ENCODE measurements at places on chromosomes 2 and 18.

- DNase-seq = no peak
These were observed 3.2 kb downstream of the NOTO start for GRCh38 chr2:73205611-73206010.

DNA sequence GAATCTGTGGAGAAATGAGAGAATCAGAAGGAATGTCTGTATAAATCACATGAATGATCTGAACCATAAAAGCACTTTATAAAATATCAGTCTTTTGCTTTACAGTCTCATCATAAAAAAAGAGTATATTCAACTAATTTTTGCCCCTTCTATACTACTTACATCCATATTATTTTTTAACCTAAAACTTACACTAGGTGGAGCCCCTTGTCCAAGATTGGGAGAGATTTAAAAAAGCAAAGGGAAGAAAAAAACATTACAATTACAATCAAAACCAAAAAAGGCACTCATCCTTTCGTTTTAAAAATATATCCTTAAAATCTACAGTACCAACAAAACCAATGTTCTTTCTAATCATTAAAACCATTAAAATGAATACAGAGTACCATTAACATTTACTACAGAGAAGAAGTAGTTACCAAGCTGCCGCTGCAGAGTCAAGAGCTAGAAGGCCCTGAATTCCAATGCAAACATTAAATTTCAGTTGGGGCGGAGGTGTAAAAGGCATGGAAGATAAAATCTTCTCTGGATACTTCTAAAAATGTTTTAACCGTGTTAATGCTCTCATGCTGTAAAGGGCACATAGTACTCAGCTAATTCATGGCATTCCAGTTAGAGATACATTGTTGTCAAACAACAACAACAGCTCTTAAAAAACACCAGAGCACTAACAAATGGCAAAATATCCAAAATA, 56.7 kb upstream of the EPB41L3 start:
- peak; percentile 45 for DNase-seq

GRCh38 chr2:133885847-133886246, 317.6 kb upstream of the NCKAP5 start:
- DNase-seq = no peak

GRCh38 chr2:85712336-85712735, 18.2 kb downstream of the GNLY start:
- no peak for DNase-seq

GRCh38 chr2:133718688-133719201, 150.5 kb upstream of the NCKAP5 start:
- peak; percentile 45 for DNase-seq

- DNase-seq = peak; percentile 23
These were observed 30.1 kb downstream of the SPRED2 start for GRCh38 chr2:65402323-65402722.

GRCh38 chr2:135586148-135586547, 54.9 kb downstream of the R3HDM1 start:
- DNase-seq = no peak

- peak; percentile 21 for DNase-seq
These were observed 468.4 kb upstream of the HNRNPA3 start for GRCh38 chr2:176744146-176744545.

- no peak for DNase-seq
These were observed 78.0 kb upstream of the GATA6 start for GRCh38 chr18:22091341-22091740.

DNA sequence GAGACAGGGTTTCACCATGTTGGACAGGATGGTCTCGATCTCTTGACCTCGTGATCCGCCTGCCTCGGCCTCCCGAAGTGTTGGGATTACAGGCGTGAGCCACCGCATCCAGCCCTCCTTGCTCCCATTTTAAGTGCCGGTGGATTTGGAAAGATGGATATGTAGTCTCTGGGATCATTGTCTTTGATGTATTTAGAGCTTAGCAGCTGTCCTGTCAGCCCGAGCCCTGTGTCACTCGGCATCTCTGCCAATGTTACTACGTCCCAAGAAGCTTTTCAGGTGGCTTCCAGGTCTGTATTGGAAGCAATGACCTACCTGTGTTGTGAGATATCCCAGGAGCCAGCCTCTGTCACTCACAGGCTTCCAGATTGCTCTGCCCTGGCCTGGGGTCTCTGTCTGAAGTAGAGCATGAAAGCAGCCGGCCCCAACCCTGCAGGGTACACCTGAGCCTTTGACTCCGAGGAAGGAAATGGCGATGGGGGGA, 35.3 kb downstream of the MAP4K4 start:
- DNase-seq = no peak

DNA sequence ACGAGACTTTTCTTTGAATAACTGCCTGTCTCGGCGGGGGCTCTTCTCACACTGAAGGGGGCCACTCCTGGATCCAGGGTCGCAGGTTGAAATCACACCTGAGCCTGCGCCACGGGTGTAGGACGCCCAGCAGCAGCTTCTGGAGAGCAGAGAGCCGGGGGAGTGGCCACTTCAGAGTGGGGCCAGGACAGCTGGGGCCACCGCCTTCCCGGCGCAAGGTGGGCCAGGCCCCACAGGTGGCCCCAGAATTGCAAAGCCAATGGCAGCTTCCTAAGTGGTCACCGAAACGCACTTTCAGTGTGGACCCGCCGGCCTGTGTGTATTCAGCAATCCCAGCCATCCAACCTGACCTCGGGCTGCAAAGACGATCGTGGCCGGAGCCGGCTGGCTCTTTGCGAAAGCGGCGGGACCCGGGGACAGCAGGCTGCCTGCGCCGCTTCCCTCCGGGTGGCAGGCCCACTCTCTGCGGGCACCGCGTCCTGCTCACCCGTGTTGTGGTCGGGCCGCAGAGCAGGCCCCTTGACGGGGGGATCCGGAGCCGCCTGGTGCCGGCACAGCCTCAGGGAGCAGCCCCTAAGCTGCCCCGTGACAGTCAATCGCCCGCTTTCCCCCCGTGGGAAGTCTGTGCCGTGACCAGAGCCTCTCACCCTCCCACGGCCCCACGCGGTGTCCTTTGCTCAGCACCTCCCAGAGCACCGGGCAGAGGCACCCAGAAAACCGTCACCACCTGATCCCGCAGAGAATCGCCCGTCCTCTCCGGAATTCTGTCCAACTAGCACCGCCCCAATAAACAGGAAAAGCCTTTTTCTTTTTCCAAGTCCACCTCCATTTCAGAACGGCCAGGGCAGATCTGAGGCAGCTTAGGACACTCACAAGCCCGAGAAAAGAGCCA, 144.7 kb downstream of the ZNF516 start:
- no peak for DNase-seq

- no peak for DNase-seq
These were observed 157.3 kb upstream of the APCDD1 start for GRCh38 chr18:10297086-10297485.

- no peak for DNase-seq
These were observed 13.3 kb downstream of the LIMS2 start for GRCh38 chr2:127661949-127662510.

- no peak for DNase-seq
These were observed 39.4 kb downstream of the AAK1 start for GRCh38 chr2:69604026-69604678.

DNA sequence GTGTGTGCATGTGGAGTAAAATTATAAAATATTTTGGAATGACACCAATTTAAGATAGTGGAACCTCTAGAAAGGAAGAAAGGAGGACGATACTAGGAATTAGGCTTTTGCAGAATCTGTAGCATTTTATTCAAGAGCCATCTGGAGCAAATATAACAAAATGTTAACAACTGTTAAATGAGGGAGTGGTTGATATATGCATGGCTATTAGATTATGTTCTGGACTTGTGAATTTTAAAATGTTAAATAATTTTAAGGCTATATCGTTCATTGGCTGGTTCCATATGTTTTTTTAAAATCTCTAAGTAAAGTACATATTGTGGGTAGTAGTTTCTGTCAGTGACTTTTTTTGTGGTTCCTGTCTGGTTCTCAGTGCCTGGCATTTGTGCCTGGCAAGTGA, 123.2 kb downstream of the PKP4 start:
- no peak for DNase-seq

DNA sequence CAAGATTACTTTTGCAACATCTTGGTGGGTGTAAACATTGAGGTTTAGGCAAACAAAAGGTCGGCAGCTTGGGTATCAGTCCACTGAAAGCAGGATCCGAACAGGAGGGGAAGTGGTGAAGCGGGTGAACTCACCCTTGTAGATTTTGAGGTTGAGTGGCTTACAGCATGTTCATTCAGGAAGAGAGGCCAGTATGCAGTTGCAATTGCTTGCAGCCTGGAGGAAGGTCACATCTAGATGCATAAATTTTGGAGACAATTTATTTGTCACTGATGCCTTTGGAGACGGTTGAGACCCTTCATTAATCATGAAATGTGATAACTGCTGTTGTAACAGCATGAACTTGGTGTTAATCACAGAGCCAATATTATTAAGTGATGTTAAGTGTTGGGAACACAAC, 131.1 kb downstream of the LTBP1 start:
- DNase-seq = no peak

DNA sequence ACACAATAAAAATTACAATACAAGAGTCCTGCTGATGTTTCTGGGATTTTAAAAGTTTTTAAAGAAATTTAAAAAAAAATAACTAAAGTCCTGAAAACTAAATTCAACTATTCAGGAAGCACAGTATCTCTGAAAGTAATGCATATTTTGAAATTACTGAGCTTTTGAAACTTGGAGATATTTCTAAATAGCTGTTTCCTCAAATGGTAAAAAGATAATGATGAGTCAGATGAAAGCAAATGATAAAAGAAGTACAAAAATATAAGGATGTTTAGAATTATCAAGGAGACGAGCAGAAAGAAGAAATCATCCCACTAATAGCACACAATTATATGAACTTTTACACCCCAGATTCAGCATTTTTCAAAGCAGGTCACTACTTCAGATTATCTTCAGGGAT, 90.2 kb upstream of the SLC25A52 start:
- DNase-seq = no peak

- DNase-seq = no peak
These were observed 131.9 kb upstream of the NT5C1B start for GRCh38 chr2:18721038-18721922.

DNA sequence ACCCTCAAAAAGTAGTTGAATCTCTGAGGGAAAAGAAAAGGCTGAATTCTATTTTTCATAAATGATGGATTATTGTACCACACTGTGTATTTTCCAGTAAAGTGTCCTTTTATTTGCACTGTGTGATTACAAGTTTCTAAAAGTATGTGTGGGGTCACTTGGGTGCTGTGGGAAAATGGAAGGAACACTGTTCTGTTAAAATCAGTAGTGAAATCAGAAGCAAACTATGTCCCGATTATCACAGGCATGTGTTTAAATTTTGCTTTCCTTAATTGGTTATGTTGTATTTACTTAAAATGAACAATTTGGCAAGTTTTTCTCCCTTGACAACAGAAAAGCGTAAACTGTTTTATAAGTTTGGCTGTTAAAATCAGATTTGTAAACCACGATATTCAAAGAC, 353.1 kb downstream of the ARHGAP15 start:
- peak; percentile 66 for DNase-seq

DNA sequence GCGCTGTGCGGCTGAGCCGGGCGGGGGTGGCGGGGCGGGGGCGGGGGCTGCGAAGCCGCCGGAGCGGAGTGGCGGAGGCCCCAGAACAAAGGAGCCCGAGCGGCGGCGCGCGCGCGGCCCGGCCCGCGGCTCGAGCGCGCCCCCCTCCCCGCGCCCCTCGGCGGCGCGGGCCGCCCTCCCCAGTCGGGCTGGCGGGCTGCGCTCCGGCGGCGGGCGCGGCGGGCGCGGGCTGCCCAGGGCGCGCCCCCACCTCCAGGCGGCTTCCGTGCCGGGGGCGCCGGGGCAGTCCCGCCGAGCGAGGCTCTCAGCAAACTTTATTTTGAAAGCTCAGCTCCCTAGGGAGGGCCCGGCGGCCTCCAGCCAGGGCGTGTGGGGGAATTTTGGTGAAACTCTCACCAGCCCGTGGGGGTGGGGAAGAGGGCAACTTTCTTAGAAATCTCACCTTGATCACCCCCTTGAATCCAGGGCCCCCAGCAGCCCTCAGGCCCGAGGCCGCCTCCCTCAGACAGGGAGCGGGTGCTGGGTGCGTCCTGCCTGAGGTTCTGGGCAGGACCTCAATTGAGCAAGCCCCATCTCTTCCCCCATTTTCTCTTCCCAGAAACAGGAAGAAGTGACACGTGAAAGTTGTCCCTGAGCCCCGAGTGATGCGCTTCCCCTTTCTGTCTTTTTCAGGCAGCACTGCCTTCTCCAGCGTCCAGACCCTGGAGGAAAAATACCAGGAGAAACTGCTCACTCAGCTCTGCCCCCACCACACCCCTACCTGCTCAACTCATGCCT, 786 bp downstream of the TET3 start:
- DNase-seq = no peak

GRCh38 chr18:68604256-68604655, 110.7 kb downstream of the TMX3 start:
- peak; percentile 16 for DNase-seq

DNA sequence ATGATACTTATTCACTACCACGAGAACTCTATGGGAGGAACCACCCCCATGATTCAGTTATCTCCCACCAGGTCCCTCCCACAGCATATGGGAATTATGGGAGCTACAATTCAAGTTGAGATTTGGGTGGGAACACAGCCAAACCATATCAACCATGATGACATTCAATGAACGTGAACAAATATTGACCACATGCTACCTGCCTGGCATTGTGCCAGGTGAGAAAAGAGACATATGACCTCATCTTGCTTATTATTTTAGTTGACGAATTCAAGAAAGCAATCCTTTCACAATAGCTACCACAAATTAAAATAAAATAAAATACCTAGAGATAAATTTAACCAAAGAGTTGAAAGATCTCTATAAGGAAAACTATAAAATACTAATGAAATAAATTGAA, 286.5 kb upstream of the CRIM1 start:
- no peak for DNase-seq

- DNase-seq = no peak
These were observed 82.5 kb downstream of the ZNF804A start for GRCh38 chr2:184680825-184681224.

- no peak for DNase-seq
These were observed 125.1 kb upstream of the MGAT5 start for GRCh38 chr2:134128746-134129145.

DNA sequence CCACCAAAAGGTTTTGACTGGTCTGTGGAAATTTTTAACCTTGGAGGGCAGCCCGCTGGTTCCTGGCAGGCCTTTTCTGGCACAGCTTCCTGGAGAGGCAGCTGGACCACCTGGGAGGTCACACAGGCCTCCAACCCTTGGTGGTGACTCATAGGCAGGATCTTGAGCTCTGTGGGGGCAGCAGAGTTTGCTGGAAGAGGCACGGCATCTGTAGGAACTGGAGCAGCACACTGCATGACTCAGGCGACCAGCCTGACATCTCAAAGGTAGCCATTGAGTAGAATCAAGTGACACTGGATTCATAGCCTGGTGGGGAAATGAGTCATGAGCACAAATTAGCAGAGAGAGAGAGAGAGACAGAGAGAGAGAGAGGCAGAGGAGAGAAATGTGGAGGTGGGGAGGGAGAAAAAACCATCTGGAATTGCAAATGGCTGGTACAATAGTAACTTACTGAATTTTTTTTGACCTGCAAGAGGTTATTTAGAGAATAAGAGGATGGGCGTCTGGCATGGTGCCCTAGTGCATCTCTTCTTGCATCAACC, 57.4 kb downstream of the TRPM8 start:
- no peak for DNase-seq

Data from muscle of arm (tissue), 14 donors.